ENCODE measurements at places on chromosomes 6 and 20. TPM values are rescaled to one million over a fixed set of nuclear protein-coding genes. Genes with fewer than 3 reads are reported as not detected.

DNA sequence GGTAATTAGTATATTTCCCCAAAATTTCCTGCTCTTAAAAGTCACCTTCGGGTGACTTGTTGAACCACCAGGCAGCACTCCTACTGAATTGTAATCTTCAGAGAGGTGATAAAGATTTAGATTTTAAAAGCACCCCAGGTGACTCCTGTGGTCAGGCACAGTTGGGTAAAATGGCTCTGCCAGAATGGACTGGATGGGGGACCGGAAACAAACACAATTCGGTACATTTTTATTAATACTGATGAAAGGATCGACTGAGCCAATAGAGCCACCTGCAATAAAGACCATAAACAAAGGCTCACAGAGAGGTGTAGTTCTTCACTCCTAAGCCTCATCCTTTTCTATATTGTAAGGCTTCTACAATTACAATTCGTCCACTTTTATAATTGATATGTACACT lies 19.6 kb upstream of the FAM83C start:
- no peak for DNase-seq

DNA sequence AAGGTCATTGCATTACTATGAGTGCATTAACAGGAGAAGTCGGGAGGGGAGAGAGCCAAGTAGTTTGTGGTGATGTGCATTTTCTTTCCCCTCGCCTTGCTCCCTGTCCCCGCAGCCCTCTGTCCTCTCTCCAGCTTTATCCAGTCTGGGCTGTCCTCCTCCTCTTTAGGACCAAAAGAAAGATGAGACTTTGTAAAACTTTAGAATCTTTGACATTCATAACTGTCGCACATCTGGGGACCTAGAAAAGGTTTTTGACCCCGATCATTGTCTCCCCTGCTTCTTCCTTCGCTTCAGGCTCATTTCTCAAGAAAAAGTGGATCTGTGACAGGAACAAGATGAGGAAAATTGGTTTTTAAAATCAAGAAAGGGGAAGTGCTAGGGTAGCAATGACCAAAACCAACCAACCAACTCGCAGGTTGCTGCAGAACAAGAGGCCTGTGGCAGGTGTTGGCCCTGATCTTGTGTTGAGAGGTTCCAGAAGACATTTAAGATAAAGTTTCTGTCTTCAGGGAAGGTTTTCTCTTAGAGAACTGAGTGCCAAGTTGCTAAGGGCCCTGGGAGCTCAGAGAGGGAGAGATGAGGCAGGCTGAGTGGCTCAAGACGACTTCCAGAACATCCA lies 17.6 kb downstream of the SYTL3 start:
- no peak for DNase-seq

DNA sequence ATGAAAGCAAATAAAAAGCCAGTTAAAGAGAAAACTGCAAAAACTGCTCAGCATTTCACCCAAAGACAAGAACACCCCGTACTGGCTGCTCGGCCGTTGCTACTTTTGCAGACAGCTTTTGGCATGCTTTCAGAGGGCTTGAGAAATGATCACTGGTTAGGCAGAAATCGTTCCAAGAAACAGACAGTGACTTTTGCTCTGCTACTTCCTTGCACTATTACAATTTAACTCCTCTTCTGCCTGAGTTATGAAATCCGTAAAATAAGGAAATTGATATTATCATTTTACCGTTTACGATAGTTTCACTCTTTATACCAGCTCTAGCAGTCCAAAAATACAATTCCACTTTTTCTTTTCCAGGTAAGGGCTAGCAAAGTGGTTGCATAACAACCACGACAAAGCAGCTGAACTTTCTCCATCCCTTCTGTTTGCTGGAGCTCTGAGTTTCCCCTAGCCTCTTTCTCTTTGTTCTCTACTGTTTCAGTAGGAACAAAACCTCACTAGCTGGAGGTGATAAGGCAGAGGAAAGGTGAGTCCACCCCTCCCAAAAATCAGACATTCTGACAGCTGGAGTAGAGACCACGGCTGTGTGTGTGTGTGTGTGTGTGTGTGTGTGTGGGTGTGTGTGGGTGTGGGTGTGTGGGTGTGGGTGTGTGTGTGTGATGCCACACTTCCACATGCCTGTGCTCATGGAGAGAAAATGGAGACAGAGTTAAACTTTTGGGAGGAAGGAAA lies 191.8 kb upstream of the RREB1 start:
- DNase-seq: no peak

DNA sequence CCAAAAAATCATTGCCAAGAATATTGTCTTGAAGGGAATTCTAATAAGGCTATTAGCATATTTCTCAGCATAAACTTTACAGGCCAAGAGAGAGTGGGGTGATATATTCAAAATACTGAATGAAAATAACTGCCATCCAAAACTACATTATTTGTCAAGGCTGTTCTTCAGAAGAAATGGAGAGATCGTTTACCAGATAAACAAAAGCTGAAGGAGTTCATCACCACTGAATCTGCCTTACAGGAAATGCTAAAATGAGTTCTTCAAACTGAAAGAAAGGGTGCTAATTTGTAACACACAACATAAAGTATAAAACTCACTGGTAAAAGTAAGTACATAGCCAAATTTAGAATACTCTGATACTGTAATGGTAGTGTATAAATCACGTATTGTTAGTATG lies 517.0 kb downstream of the TENT5A start:
- DNase-seq: no peak

DNA sequence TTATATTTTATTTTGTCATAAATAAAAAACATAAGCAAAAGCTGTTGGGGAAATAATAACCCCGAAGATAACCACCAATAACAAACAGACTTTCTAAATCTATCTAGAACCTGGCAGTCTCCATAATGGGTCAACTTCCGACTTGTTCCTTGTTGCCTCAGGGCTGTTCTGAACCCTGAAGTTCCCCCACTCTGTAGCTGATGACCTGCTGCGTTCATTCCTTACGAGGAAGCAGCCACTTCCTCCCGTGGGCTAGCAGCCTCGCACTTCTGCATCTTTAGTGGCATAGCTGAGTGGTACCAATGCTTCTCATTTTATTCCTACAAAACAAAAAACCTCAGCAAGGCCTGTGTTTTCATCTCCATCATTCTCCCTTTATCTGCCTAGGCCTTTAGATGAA lies 103.0 kb downstream of the PLEKHG1 start:
- DNase-seq: no peak

GRCh38 chr20:41715526-41715925 lies 97.3 kb upstream of the CHD6 start:
- DNase-seq: no peak

DNA sequence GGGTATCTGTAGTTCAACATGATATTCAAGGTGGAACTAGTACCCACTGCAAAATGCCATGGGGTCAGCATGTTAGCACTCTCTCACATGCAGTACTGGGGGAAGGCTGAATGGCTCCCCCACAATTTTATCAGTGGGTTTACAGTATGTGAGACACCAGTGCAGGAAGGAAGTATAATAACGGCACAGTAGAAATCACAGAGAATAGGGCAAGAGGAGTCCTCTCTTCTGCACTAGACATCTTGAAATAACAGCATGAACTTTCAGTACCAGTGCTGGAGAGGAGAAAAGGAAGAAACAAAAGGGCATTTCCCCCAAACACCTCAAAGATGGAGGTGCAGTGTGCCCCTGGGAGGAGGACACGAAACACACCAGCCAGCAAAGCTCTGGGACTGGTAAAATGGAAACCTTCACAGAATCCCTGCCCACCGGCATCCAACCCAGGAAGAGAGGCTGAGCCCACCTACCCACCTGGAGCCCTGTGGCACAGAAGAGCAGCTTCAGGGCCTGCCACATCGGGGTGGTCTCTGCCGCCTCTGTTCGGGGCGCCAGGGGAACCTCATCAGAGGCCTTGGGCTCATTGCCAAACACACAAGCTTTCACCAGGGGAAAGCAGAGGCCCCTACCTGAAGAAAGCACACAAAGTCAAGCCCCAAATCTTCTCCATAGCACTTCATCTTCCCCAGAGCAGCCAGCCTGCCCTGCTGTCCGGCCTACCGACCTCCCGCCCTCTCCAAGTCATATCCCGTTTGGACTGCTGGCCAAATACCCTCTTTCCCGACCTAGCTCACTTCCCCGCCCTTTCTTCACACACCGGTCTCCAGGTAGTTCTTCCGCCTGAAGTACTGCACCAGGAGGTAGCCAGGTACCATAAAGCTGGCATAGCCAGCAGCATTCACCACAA lies 1.2 kb downstream of the SLC35B2 start:
- DNase-seq: no peak

DNA sequence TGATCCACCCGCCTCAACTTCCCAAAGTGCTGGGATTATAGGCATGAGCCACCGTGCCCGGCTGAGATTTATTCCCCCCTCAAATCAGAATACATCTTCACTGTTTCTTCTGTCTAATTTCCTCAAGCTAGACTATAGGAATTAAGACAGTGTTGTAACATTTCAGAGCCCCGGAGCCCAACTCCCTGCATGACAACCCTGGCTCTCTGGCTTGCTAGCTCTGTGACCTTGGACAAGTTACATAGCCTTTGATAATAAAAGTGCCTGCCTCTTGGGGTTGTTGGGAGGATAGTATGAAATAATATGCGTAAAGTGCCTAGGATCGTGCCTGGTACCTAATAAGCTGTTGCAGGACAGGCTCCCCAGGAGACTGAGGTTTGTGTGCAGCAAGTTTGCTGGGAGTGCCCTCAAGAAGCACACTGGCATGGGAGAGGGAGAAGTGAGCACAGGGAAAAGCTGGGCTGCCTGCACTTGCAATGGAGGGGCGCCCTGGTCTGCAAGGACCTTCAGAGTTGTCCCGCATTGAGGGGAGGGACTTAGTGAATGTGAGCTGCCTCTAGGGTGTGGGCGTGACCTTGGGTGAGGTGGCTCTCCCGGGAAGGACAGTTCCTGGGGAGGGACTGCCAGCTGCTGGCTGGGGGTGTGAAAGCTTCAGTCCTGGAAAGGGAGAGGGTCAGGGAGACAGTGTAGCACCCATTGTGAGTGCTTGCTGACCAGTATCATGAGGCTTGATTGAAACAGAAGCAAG lies 43.4 kb downstream of the TAF8 start:
- DNase-seq: no peak

DBNDD2 gene
- total RNA-seq: 2.9 TPM

TINAG gene
- 0.41 TPM for total RNA-seq

GGTLC1 gene
- not detected for total RNA-seq

C20orf96 gene
- 7.3 TPM for total RNA-seq

LINC00237 gene
- total RNA-seq: 0.82 TPM

Measured in frontal cortex (tissue), 4 donors.